Activated T-helper 1 cell treated with anti-CD3 and anti-CD28 coated beads, Interleukin-2, amount 50 U/mL, for 16 hours (primary cell): ENCODE measurements at places on chromosomes 5 and 9.
A peak's percentile ranks its signal among the peaks of the same experiment; 100 is the strongest.

GRCh38 chr5:98763001-98763630, 10.3 kb upstream of the RGMB start:
- no peak for DNase-seq

DNA sequence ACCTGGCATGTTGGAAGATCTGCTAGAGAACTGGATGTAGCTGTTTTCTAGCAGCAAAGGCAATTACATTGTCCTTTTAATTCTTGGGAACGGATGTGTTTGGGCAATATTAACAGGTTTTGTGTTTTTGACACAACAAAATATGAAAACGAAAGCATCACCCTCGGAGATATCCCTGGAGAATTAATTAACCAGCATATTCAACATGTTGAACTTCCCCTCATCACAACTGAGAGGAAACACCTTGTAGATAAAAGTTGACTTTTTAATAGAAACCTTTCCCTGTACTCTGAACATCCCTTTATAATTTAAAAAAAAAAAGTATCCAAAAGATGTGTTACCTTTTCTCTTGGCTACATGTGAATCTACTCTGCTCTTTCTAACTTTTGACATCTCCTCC, 13.0 kb downstream of the SEMA6A start:
- DNase-seq, result no peak

DNA sequence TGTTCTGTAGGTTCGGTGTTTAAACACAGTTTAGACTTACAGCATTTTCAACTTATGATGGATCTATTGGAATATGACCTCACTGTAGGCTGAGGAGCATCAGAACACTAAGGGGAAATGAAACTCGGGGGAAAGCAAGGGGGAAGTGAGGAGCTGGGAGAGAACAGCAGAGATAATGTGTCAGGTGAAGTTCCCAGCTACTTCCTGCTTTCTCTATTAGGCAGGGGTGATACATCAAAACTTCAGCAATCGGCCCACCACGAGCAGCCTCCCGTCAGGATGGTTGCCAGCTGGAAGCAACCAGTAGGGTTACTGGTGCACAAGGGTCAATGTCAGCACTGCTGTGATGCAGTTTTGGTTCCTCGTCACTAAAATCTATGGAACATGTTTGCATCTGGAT, 34.3 kb downstream of the FAT2 start:
- DNase-seq, result no peak

DNA sequence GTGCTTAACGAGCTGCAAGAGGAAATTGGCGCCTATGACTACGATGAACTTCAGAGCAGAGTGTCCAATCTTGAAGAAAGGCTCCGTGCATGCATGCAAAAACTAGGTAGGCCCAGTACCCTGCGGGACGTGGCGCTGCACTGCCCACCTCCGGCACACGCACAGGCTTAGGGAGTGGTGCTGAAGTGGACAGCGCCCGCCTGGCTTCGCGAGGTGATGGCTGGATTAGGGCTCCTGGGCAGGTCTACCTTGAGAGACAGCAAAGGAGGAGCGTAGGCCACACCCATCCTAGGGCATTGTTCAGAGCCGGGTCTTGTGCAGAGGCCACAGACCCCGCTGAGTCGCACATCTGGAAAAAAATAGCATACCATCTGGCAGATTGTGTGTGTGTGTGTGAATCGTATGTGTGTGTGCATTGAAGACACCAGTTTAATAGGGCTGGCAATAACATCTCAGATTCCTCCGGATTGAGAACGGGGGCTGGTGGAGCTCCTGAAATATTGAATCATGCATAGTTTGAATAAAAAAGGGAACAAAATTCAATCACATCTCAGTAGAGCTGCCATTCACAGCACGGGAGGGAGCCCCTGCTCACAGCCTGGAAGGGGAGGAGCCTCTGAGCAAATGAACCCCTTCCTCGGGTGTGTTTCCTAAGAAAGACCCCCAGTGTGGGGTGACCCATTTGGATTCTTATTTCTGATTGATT, 11.1 kb downstream of the OLFM1 start:
- DNase-seq, result no peak

DNA sequence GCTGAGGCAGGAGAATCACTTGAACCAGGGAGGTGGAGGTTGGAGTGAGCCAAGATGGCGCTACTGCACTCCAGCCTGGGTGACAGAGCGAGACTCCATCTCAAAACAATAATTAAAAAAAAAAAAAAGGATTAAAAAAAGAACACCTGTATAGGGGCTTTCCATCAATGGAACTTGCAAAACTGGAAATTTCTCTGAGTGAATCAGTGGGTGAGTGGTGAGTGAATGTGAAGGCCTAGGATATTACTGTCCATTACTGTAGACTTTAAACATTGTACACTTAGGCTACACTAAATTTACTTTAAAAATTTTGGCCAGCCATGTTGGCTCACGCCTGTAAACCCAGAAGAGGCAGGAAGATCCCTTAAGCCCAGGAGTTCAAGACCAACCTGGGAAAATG, 5.7 kb upstream of the RARS1 start:
- DNase-seq, result no peak

DNA sequence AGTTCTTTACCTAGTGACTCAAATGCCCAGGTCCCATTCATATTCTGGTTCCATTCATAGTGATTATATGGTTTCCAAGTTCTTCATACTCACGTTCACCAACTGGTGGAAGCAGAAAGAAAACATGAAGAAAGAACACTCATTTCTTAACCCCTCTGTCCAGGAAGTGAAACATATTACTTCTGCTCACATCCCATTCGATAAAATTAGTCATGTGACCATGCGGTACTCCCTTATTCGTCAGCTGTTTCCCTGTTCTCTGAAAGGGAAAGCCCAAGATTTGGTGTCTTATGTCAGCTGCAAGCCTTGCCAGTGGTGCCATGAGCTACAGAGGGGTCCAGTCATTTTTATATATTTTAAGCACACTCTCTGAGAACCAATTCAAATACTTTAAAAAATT, 387.0 kb upstream of the DMAC1 start:
- DNase-seq, result no peak

DNA sequence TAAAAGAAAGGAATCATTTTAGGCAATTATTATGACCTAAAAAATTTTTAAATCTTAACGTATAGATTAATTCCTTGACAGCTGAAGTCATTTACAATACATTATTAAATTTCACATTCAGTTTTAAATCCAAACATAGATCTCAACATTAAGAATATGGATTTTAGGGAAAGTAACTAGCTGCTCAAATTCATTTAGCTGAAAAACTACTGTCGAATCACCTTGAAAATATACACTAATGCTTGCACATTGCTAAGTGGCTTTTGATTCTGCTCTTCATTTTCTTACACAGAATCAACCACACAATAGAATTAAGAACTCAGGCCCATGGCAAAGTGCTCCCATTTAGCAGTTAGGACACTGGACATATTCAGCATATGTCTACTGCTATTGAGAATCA, 454.2 kb downstream of the RAB3C start:
- DNase-seq, result no peak

DNA sequence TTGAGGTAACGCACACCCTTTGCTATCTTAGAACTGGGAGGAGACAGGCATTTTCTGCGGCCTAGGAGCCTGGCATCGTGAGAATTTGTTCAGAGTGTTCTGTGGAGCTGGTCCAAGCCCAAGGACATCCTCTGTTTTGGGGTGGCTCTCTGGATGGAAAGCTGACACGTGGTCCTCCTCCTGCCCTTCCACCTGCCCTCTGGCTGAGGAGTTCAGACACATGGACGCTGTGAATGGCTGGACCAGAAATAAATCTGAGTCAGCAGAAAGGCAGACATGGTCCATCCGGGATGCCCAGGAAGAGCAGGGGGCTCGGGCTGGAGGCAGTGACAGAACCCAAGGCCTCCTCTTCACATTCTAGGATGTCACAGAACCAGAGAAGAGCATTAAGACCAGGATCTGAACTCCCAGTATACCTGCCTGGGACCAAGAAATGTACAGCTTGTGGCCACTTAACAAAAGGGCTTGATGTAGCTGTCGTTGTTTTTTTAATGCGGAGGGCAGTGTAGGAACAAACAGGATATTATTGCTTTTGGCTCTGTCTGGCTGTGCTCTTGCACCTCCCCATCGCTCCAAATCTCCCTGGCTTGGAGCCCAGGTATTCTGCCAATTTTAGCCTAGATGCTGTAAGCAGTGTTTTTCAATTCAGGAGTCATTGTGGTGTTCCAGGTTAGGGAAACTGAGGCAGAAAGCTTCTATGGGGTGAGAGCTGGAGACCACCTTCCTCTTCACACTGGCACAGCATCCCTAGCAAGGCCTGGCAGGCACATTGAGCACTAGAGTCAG, 2.4 kb downstream of the CKMT2 start:
- DNase-seq, result no peak

- no peak for DNase-seq
Measured at GRCh38 chr9:90830977-90831376, 29.4 kb downstream of the SYK start.

- peak; percentile 17 for DNase-seq
Measured at GRCh38 chr9:78121488-78121887, 89.9 kb upstream of the GNAQ start.

DNA sequence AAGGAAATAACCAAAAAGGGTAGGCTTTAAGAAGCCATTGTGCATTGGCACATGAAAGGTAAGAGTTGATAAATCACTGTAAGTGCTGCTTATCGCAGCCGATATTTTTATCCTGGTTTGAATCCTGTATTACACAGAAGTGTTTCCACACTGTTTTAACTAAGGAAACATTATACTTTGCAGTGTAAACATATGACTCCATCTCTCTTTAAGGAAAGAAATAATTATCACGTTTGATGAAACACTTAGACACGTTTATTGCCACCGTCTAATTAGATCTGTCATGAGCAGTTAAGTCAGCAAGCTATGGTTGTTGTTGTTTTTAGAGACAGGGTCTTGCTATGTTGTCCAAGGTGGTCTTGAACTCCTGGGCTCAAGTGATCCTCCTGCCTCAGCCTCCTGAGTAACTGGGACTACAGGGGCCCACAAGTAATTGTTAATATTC, 85.7 kb upstream of the TNFAIP8 start:
- DNase-seq, result no peak

- DNase-seq, result no peak
Measured at GRCh38 chr9:111871499-111871855, 25.1 kb upstream of the UGCG start.

DNA sequence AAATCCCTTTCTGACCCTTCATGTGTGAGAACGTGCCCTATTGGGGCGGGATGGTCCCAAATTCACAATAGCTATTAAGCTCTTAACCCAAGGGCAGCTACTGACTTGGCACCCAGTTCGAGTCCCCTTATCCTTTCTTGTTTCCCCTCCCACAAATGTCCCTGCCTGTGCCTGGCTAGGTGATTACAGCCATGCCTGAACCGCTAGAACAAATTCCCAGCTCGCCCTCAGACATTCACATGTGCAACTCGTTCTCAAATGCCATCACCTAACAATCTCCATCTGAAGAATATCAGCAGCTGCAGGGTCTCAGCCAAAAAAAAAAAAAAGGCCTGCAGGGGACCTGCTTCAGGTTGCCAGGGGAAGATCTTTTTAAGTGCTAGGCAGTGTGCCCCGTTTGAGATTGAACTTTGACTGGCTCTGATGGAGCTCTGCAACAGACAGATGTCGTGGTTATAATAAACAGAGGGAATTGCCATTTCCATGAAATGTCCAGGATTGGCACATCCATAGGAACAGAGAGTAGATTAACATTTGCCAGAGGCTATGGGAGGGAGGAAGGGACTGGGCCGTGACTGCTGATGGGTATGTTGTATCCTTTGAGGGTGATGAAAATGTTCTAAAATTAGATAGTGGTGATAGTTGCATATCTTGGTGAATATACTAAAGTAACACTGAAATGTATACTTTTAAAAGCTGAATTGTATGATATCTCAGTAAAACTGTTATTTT, 347.2 kb upstream of the WWC1 start:
- no peak for DNase-seq
